ENCODE measurements at places on chromosomes 5 and 9. TPM values are rescaled to one million over a fixed set of nuclear protein-coding genes. Genes with fewer than 3 reads are reported as not detected.

PRELID2 gene
- polyA plus RNA-seq, result 4.2 TPM

OR1B1 gene
- not detected for polyA plus RNA-seq

PHF24 gene
- polyA plus RNA-seq, result 0.11 TPM

TAF1L gene
- 0.04 TPM for polyA plus RNA-seq

ECSCR gene
- polyA plus RNA-seq, result 5.1 TPM

ADRA1B gene
- polyA plus RNA-seq, result 0.11 TPM

ASPN gene
- polyA plus RNA-seq, result 2.3 TPM

TMEM167A gene
- 20.0 TPM for polyA plus RNA-seq

FANCG gene
- 26.3 TPM for polyA plus RNA-seq

PCDHGB5 gene
- polyA plus RNA-seq, result 1.4 TPM

MORN5 gene
- polyA plus RNA-seq, result not detected

PCDHB7 gene
- polyA plus RNA-seq, result 0.49 TPM

MOCS2 gene
- polyA plus RNA-seq, result 37.6 TPM

EPB41L4B gene
- polyA plus RNA-seq, result 37.0 TPM

PCDH1 gene
- polyA plus RNA-seq, result 10.1 TPM

LHX6 gene
- polyA plus RNA-seq, result 1.5 TPM

C9 gene
- not detected for polyA plus RNA-seq

CCIN gene
- 0.11 TPM for polyA plus RNA-seq

SLC27A4 gene
- polyA plus RNA-seq, result 32.9 TPM

GDF9 gene
- 1.1 TPM for polyA plus RNA-seq

STING1 gene
- polyA plus RNA-seq, result 19.2 TPM

GRIA1 gene
- 0.05 TPM for polyA plus RNA-seq

SPATA31A3 gene
- polyA plus RNA-seq, result not detected

SPINK5 gene
- 0.23 TPM for polyA plus RNA-seq

TNC gene
- polyA plus RNA-seq, result 0.31 TPM

CHSY3 gene
- 0.07 TPM for polyA plus RNA-seq

PTTG1 gene
- 1.2 TPM for polyA plus RNA-seq

PCDHB12 gene
- 0.46 TPM for polyA plus RNA-seq

ZNF354C gene
- polyA plus RNA-seq, result 2.2 TPM

REEP2 gene
- 22.6 TPM for polyA plus RNA-seq

IRX4 gene
- not detected for polyA plus RNA-seq

PLAC8L1 gene
- 0.87 TPM for polyA plus RNA-seq

PRRC2B gene
- polyA plus RNA-seq, result 77.9 TPM

MYOZ3 gene
- polyA plus RNA-seq, result 0.23 TPM

GDA gene
- polyA plus RNA-seq, result 1.5 TPM

SNCB gene
- polyA plus RNA-seq, result 6.6 TPM

AQP7 gene
- 12.0 TPM for polyA plus RNA-seq

IL3 gene
- not detected for polyA plus RNA-seq
